HEK293T (cell line): ENCODE measurements at places on chromosomes 5 and 9.

DNA sequence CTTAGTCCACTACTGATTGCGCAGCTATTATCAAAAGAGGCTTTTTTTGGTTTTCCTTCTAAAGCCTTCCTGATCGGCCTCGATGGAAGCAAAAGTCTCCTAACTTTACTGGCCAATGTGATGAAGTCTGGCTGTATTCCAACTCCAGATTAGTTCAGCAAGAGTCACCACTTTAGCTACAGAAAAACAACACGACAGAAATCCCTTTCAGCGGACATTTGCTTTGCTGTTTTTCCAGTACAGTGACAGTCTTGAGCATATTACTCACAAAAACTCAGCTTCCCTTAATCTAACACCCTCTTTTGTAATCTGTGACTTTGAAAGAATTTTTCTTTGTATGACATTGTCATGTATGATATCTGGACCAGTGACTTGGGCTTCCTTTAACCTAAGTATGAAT is 95.7 kb downstream of the HOMER1 start:
- DNase-seq = no peak

DNA sequence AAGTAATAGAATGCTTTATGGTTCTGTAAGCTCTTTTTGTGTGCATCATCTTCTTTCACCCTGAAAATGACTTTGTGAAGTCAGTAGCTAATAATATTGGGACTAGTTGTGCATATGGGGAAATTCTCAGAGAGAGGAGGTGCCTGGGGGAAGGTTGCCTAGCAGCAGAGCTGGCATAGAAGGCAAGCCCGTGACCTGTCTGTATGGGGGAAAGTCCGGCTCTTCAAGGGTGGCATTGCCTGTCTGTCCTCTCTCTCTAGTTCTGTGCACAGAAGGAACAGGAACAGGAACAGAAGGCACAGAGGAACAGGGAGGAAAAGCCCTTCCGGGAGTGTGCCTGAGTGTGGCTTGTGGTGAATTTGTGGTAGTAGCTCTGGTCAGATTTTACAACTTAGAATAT is 33.1 kb downstream of the SH3GL2 start:
- no peak for DNase-seq

DNA sequence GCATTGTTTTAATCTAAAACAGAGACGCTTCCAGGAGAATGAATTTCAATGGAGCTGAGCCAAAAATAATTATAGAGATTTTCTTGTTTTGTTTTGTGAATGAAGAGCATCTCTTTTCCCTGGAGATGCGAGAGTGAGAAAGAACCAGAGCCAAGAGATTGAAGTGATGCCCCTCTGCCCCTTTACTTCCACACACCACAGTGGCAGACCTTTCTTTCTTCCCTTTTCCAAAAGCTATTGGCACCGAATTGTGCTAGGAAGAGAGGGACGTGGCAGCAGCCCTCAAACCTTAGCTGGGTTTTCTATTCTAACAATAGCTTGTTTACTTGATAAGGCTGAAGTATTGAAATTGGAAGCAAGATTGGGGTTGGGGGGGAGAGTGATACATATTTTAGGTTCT is 133.0 kb upstream of the TMEM161B start:
- DNase-seq = no peak

DNA sequence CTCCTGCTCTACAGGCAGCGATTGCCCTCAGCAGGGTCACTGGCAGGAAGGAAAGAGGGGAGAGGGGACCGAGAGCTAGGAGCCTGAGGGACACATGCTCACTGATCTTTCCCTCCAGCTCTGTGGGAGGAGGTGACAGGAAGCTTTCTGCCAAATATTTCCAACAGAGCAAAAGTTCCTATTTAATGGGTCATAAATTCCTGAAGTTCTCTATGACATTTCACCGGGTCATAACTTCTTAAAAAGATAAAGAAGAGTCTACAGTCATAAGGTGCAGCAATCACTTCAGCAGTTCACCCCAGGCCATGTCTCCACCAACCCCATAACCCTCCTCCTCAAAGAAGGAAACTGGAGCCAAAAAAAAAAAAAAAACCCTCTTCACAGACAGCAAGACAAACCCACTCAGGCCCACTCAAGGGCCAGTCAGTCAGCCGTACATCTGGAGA is 481.1 kb downstream of the NR2F1-AS1 start:
- DNase-seq = no peak

DNA sequence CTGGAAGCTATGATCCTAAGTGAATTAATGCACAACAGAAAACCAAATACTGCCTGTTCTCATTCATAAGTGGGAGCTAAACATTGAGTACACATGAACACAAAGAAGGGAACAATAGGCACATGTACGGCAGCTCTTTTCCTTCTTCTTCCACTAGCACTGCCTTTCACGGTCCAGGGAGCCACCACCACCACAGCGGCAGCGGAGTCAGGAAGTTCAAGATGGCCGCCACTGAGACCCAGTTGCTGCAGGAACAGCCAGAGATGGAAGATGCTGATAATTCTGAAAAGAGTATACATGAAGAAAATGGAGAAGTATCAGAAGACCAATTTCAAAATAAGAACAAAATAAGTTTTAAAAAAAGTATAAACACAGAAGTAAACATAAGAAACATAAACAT is 39.5 kb upstream of the TNFSF15 start:
- no peak for DNase-seq

- DNase-seq = no peak
These were observed 701.5 kb upstream of the MEF2C start for GRCh38 chr5:89584339-89584956.

DNA sequence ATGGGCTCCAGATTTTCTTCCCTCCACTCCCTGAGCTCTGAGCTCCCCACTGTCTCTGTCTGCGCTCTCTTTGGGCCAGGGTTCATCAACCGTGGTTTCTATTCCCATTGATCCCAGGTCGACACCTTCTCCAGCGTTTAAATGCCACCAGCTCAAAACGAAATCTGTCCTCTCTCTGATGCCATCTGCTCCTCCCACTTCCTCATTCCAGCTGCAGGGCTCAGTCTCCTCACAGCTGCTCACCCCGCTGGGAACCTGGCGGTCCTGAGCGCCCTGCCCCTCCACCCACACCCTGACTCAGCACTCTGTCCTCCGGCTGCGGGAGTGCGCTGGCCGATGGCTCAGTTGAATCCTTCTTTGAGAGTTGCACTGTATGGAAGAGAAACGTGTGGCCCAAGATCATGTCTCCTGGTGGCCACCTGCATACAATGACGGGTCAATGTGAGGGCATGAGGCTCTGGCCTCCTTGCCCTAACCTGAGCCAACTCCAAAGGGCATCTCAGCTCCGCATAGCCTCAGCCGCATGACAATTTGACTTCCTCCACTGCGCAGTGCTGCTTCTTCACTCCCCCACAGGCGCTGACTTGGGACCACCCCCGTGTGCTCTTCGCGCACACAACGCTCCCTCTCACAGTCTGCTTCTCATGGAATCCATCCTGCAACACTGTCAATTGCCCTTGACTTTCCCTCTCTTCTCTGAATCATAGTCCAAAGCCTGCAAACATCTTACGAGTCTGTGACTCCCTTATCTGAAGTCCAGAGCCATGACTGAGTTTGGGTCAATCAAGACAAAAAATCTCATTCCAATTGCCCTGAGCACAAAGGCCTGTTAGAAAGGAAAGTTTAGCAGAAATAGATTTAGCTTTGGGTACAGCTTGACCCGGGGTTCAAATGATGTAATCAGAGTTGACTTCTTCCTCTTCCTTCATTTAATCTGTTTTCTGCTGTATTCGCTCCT is 82.4 kb downstream of the PTCH1 start:
- DNase-seq = no peak

- peak; percentile 64 for DNase-seq
These were observed 13.5 kb downstream of the IL12B start for GRCh38 chr5:159316519-159317383.

DNA sequence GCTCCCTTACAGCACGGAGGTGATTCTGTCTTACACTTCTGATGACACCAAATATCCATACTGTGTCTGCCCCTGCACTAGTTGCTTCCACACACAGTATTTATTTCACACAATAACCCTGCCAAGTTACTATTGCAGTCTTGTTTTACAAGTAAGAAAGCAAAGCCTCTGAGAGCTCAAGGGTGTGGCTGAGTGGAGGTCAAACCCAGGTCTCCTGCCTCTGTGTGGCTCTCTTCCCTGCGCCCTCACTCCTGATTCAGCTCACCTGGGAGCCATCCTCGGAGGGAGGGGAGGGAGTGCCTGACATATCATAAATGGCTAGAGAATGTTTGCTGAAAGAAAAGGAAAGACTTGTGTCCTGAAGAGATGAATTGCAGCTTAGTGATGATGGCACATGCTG is 41.0 kb downstream of the MVB12B start:
- no peak for DNase-seq

DNA sequence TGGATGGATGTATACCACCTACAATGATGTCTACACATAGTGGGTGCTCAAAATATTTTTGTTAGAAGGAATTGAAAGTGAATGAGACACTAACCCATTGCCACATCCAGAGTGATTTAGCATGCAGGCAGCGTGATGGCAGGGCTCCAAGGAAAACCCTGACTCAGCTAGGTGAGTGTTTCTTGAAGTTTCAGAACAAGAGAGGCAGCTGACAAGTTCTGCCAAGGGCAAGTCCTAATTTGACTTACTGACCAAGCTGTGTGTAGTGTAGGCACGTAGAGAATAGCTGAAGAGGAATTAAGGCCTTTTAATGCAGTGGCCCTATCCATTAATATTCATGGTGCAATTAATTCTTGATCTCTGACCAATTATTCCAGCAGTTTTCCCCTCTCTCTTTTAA is 107.8 kb upstream of the ATP10B start:
- DNase-seq = no peak

GRCh38 chr9:88579050-88579715 is 44.2 kb downstream of the NXNL2 start:
- no peak for DNase-seq

DNA sequence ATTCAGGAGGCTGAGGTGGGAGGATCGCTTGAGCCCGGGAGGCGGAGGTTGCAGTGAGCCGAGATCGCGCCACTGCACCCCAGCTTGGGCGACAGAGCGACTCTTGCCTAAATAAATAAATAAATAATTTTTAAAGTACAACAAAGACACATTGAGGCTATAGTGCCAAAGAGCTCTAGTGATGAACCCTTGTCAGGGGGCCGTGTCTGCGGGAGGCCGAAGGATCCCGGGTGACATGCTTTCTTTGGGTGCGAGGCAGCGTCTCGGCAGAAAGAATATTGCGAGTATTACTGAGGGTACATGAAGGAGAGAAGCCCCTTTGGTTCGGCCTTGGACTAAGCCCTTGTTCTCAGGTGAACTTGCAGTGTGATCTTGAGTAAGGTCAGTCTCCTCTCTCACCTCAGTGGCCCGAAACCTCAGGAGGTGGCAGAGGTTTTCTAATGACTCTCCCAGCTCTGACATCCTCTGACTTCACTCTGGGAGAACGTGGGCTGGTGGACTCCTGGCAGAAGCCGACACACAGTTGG is 397 bp upstream of the RECK start:
- DNase-seq = no peak

- no peak for DNase-seq
These were observed 115.7 kb downstream of the FBXO38 start for GRCh38 chr5:148499452-148499851.

DNA sequence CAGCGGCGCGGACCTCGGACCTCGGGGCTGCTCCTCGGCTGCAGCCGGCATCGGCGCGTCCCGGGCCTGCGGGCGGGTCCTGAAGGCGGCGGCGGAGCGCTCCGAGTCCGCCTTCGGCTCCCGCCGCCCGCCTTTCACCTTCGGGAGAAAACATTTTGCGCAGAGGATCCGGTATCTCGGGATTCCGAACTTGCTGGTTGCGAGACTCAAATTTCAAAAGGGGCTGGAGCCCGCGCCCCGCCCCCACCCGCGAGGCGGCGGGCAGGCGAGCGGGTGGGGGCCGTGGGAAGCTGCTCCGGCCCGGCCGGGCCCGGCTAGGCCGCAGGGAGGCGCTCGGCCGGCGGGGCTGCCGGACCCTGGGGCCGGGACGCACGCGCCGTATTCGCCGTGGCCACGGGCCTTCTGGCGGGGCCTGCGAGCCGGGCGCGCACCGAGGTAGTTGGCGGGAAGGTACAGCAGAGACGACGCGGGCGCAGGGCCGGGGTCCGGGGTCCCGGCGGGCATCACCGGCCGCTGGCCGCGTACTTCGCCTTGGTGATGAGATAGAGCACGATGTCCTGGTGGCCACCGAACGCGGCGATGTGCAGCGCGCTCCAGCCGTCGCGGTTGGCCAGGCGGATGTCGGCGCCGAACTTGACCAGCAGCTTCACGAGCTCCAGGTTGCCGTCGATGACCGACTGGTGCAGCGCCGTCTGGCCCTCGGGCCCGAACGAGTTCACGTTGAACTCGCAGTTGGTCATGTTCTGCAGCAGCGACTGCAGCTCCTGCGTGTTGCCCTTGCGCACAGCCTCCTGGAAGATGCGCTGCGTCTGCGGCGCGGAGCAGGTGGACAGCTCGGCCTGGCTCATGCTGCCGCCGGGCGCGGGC is 757 bp downstream of the NRARP start:
- DNase-seq = peak; percentile 65
